ENCODE measurements at places on chromosomes 11 and 22.

GRCh38 chr11:109454857-109455256, 32.9 kb downstream of the C11orf87 start:
- DNase-seq, result no peak

DNA sequence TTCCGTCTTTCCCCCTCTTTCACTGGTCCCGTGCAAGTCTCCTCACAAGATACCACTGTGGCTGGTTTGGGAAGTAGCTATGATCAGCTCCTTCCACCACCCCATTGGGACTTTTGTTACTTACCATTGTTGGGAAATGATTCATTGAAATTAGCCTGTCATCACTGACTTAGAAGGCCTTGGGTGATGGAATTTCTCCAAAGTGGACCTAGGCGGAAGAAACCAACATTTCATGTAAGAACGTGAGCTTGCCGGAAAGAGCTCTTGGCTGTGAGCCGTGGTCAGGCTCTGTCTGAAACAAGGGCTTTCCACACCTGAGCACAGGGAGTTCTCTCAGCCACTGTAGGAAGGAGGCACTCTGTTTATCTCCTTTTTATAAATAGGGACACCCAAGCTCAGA, 23.5 kb upstream of the CRYBB3 start:
- DNase-seq, result no peak

GRCh38 chr22:30381264-30381663, 5.9 kb downstream of the RNF215 start:
- no peak for DNase-seq

GRCh38 chr11:108601150-108601549, 7.6 kb upstream of the EXPH5 start:
- peak; percentile 24 for DNase-seq

DNA sequence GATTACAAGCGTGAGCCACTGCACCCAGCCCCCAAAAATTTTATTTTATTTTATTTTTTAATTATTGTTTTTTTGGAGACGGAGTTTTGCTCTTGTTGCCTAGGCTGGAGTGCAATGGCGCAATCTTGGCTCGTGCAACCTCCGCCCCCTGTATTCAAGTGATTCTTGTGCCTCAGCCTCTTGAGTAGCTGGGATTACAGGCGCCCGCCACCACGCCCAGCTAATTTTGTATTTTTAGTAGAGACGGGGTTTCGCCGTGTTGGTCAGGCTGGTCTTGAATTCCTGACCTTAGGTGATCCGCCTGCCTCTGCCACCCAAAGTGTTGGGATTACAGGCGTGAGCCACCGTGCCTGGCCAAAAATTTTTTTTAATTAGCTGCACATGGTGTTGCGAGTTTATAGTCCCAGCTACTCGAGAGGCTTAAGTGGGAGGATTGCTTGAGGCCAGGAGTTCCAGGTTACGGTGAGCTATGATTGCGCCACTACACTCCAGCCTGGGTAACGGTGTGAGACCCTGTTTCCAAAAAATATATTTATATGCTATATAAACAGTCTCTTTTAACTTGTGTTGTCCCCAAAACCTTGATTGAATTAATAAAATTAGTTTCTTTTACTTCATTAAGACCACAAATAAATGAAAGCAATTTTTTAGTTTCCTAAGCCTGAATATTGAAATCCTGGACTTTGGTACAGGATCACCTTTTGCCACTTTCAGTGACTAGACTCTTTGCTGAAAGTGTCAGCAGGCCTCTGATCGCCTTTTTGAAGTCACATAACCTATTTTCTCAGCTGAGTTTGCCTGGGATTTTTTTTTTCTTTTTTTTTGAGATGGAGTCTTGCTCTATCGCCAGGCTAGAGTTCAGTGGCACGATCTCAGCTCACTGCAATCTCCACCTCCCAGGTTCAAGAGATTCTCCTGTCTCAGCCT, 16.2 kb downstream of the ATG13 start:
- no peak for DNase-seq

DNA sequence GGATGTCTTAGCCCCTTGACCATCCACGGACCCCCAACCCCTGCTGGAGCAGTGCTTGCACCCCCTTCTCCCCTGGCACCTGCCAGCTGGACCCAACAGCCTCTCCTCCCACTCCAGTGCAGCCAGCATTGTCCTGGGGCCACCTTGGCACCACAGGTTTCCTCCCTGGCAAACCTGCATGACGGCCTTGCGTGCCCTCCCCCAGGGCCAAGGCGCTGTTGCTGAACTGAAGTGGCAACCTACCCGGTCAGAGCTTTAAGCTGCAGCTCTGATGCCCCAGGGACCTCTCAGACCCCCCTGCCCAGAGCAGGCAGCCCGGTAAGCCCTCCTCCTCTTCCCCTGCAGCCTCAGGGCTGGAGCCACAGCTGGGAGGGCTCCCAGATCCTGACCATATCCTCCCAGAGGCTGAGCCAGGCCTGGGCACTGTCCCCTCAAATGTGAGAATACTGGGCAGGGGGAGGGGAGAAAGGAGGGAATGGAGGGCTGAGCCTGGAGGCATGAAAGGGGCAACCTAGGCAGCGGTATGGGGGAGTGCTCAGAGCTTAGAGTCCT, 1.8 kb upstream of the LRRC75B start:
- no peak for DNase-seq
